Activated CD4-positive, alpha-beta T cell treated with anti-CD3 and anti-CD28 coated beads for 4 hours (primary cell): ENCODE measurements at places on chromosomes 4 and X.

DNA sequence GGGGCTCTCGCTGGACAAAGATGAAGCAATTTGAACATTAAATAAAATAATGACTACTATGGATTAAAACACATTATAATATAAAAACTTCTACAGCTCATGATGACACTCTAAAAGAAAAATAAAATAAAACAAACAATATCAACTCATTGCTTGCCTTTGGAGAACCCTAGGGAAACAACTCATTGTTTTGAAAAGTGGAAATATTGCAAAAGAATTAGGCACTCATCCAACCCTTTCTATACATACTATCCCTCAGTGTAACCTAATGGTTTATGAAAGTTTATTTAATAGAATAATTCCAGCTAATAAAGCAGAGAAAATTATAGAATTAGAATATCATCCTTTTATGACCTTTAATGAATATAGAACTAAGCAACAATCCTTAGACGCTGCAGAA, 718 bp downstream of the RAB40A start:
- no peak for DNase-seq

DNA sequence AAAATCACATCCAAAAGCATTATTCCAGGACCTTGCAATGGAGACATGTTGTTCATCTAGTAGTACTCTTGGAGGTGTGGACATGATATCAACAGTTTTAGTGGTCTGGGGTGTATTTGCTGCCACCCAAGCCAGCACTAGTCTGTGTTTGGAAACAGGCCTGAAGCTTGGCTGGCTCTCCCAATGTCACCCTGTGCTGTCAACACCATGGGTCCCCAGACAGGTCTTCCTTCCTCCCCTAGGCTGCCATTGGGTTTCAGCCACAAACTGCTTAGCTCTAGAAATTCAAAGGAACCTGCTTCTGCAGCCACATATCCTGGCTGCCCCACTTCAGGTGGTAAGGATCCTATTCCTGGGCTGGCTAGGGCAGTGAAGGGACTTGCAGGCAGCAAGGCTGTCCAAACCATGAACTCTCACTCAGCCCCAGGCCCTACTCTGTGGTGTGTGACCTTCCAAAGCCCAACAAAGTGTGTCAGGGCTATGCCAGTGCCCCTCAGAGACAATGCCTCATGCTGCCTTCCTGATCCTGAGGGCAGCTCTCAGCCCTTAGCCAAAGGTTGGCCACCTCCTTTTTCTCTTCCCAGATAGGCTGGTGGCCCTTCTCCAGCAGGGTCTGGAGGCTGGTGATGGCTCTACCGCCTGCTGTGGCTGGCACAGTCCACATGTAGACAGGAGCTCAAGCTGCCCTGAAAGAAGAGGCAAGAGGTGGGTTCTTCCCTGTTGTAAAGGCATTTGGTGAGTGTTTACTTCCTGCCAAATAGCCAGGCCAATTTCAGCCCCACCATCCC, 18.3 kb downstream of the AMER1 start:
- DNase-seq, result no peak

DNA sequence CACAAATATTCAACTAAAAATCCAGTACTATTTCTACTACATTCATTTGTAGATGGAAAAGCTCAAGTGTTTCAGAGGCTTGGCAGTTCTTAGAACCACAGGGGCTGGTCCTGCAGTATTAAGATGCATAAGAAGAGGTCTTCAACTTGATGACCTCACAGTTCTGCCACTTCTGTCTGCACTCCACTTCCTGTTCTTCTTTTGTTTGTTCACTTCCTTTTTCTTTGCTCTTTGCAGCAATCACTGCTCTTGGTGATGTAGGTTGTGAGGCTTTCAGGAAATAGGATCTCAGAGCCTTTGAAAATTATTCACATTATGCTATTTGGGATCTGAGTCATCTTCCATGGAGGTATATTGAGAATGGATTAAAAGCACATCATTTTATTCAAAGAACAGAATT, 602.0 kb upstream of the CPEB2 start:
- no peak for DNase-seq

GRCh38 chrX:739611-740010, 109.0 kb downstream of the SHOX start:
- no peak for DNase-seq

DNA sequence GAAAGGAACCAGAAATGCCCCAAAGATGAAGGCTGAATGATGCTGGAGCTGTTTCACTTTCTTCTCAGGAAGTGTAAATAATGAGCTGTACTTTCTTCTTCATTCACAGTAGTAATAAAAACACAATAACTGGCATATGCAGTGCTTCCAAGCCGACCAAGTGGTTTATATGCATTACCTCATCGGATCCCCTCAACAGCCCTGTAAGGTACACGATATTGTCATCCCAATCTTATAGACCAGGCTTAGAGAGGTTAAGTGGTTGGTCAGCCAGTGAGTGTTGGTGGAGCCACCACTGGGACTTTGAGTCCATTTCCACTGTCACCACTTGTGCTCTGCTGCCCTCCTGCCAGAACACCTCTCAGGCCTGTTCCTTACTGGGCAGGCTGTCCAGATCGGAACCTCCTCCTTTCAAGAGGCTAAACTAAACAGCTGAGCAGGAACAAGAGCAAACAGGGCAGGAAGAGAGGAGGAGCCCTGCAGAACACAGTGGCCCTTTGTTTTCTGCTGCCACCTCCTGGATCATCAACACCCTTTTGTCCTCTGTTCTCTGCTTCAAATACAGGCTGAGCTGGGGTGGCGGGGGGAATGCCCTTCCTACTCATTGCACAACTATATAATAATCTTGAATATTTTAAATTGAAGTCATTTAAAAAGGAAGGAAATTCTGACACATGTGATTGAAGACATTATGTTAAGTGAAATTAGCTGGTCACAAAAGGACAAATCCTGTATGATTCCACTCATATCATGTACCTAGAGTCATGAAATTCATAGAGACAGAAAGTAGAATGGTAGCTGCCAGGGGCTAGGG, 112.5 kb upstream of the ATP6AP2 start:
- peak; percentile 15 for DNase-seq

- no peak for DNase-seq
These were observed 4.8 kb upstream of the NKAP start for GRCh38 chrX:119948381-119948780.

GRCh38 chrX:48938721-48939425, 18.5 kb downstream of the OTUD5 start:
- DNase-seq, result peak; percentile 53

GRCh38 chr4:38231626-38232025, 271.4 kb downstream of the PTTG2 start:
- no peak for DNase-seq

- no peak for DNase-seq
These were observed 46.4 kb downstream of the SLC16A2 start for GRCh38 chrX:74467656-74468055.

DNA sequence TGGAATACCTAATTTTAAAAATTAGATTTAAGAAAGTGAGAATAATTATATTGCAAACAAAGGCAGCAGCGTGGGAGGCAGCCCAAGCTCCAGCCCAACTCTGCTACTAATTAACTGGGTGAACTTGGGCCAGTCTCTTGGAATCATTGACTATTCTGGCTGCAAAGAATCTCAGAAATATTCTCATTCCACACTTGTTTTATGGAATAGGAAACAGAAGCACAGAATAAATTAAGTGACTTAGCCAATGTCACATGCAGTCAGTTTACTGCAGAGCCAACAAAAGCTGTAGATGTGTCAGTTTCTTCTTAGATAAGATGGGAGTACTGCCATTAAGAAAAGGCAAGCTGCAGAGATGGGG, 132.6 kb upstream of the FAM9B start:
- DNase-seq, result no peak

DNA sequence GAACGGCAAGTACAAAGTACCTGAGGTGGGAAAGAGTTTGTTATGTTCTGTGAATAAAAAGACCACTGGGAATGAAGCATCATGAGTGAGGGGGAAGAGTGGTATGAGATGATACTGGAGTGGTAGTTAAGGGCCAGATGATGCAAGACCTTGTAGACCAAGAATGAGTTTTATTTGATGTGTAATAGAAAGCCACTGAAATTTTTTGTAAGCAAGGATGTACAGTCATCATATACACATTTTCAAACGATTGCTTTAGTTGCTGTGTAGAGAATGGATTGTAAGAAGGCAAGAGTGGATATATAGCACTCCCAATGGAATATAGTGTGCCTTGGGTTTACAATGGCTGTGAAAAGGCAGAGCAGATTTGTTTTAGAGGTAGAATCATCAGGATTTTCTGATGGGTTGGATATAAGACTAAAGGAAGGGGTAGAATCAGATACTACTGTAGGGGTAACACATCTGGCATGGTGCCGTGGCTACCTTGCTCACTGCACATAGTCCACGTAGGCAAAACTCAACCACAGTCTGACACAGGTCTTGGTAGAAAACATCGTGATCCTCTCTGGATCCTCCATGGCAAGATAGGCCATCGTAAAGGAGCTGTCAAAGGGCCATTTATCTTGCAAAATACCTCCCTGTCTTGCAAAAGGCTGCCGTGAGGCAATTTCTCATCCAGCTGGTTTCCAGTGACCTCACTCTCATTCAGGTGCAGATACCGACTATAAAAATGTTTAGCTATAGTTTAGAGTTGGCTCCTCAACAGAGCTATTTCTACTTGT, 14.9 kb downstream of the TIFA start:
- DNase-seq, result no peak

- peak; percentile 58 for DNase-seq
These were observed 23.7 kb upstream of the PNMA3 start for GRCh38 chrX:153032397-153033118.

DNA sequence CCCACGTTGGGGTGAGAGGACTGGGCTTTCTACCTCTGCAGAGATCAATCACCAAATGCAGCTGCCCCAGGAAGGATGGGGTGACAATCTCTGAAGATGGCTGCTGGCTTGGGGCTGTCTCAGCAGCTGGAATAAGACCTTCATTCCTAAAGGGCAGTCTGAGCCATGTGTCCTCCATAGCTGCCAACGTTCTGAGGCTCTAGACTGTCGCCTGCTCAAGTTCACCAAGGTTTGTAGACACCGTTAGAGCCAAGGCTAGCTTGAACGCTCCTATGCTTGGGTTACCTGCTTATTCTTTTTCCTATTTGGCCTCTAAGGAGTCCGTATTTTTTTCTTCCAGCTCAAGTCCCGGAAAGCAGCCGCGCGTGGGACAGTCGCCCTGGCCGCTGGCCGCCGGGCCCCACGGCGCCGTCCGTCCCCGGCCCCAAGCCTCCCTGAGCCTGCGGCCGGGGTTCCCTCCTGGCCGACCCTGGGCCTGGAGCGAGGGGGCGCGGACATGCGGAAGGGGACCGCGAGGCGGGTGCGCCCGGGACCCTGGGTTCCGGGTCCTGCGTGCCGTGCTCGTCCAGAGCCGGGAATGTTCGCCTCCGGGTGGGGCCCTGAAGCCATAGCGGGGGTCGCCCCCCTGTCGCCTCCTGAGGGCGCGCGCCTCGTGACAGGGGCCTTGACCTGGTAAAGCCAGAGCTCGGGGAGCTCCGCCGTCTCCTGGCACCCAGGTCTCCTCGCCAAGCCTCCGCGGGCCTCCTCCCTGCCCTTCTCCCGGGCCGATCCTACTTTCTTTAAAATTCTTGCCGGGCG, 23.3 kb downstream of the MRFAP1 start:
- DNase-seq, result no peak
